ENCODE measurements at places on chromosomes 13 and 19.
A peak's percentile ranks its signal among the peaks of the same experiment; 100 is the strongest.

DNA sequence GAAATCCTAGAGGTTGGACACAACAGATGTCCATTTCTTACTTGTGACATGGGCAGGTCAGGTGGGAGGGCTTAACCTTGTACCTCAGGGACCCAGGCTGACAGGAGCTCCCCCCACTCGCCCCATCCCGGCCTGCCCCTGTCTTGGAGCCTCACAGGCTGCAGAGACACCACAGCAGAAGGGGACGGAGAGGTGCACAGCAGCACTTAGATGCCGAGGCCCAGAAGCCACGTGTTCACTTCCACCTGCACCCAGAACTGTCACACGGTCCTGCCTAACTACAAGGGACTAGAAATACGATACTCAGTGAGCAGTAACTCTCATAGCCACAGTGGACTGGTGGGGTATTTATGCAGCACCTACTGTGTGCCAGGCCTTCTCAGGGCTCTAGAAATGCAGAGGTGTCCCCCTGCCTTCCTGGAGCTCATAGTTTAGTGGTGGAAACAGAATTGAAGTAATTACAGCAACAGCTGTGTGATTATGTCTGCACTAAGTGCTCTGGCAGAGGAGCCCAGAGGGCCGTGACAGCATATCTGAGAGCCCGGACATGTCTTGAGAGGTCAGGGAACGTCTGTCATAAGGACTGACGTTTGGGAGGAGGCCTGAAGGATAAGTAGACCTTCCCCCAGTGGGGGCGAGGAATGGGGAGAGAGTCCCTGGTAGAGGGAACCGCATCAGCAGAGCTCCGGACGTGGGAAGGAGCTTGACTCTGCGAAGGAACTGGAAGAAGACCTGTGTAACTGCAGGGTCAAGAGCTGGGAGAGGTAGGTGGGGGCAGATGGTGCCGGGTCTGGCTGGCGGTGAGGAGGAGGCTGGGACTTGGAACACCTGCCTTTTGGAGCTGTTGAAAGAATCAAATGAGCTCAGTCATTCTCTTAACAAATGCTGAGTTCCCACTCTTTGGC lies 130.0 kb downstream of the SIPA1L3 start:
- DNase-seq, result no peak

DNA sequence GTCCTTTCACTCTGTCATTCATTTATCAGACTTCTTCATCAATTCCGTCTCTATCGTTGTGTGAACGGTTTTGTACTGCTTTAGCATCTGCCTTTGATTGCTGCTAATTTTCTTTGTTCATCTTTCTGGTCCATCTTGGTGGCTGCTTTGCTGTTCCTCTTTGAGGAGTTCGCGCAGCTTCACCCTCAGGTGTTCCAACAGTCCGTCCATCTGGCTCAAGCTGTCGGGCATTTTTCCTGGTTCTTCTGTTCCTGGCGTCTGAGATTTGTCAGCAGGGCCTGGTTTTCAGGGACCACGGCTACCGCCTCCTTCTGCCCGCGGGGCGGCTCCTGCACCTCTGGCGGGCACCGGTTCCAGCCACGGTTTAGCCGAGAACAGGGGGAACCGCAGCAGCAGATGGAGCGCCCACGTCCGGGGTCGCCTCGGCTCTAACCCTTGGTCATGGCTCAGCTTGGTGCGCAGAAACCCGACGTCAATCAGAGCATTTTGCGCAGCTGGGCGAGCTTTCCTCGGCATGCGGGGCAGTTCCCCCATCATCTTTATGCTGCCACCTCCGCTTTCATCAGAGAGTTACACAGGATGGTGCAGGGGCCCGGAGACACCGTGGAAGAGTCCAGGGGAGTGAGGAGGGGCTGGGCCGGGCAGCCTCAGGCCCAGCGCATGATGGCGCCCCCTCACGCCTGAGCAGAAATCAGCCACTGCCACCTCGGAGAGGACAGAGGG lies 89.5 kb downstream of the ZNF100 start:
- no peak for DNase-seq

DNA sequence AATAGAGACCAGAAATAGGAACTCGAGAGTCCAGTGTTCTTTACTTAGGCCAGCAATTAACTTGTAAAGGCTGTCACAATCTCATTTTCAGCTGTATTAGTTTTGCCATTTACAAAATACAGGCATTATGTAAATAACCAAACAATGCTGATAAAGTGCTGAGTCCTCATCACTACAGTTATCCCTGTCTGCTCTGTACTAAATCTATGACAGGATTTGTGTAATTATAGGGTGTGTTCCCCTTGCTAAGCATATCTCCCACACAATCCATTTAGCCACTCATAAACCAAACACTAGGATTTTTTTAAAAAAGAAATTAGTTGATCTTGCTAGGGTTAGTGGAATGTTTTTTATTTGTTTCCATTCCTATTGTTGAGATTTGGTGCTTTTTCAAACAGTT lies 23.2 kb downstream of the PDX1 start:
- no peak for DNase-seq

GRCh38 chr19:50191216-50191615 lies 12.2 kb upstream of the MYH14 start:
- DNase-seq, result no peak

- no peak for DNase-seq
Measured at GRCh38 chr19:49214701-49215100, 57.1 kb downstream of the TRPM4 start.

DNA sequence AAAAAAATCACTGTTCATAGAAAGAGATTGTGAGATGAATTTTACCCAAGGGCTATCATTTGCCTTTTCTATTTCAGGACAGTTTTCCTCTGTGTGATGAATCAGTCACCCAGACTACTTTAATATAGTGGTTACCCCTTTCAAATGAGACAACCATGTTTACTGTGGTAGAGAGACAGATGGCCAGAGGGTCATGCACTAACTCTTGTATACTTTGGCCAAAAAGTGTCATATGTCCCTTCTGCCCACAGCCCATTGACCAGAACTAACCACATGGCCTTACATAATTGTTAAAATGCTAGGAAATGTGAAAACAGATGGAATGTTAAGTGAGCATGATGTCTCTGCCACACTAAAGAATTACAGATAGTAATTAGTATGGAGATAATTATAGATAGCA lies 498.7 kb downstream of the DACH1 start:
- DNase-seq, result no peak

GRCh38 chr13:112690283-112690929 lies 568 bp downstream of the ATP11A start:
- no peak for DNase-seq

DNA sequence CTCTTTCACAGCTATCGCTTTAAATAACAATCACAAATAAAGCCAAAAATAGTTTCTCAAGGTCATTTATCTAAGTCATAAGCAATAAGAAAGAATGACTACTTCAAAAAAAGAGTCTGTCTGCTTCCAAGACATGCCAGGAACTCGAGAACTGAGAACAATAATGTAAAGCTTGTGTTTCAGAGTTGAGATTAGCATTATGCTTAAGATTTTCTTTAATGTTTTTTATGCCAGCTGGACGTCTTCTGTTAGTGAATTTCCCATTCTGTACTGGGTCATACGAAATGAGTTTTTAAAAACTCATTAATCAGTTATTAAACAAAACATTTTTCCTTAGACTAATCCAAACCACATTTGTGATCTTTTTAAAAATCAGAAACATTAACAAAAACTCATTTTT lies 3.2 kb upstream of the SPRYD7 start:
- DNase-seq, result no peak

DNA sequence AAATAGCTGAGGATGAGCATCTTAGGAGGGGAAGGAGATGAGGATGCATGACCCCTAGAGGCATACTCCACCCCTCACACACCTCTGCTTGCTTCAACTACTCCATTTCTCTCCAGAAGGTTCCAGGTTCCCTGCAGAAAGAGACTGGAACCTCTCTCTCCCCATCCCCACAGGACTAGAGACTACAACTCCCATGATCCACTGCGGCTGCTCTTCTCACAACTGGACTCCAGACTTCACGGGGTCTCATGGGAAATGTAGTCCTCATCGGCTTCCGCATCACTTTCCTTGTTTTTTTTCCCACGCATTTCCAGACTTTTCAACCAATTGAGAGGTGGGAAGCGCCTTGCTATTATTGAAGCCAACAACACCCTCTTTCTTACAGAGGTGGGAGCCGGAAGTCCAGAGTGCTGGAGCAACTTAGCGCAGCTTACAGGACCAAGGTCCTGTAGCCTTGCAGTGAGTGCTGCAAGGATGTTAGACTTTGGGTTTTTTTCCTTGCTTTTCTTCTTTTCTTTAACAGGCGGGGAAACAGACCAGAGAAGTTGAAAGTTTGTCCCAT lies 13.9 kb upstream of the CACNG6 start:
- DNase-seq, result peak; percentile 22

DNA sequence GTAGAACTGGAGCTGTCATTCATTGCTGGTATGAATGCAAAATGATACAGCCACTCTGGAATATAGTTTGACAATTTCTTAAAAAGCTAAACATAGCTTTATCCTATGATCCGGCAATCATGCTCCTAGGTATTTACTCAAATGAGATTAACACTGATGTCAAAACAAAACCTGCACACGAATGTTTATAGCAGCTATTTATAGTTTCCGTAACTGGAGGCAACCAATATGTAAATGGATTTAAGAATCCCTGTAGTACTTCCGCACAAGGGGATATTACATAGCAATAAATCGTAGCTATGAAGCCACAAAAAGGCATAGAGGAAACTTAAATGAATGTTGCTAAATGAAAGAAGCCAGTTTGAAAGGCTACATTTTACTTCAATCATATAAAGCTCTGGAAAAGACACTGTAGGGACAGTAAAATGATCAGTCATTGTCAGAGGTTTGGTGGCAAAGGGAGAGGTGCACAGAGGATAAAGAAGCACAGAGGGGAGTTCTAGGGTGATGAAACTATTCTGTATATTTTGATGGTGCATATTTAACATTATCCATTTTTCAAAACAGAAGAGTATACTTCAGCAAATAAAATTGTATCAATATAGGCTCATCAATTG lies 1893.0 kb upstream of the PCDH20 start:
- DNase-seq, result no peak

- no peak for DNase-seq
Measured at GRCh38 chr19:37933937-37934358, 26.9 kb downstream of the SIPA1L3 start.

- no peak for DNase-seq
Measured at GRCh38 chr13:100350601-100351000, 238.0 kb downstream of the GGACT start.

DNA sequence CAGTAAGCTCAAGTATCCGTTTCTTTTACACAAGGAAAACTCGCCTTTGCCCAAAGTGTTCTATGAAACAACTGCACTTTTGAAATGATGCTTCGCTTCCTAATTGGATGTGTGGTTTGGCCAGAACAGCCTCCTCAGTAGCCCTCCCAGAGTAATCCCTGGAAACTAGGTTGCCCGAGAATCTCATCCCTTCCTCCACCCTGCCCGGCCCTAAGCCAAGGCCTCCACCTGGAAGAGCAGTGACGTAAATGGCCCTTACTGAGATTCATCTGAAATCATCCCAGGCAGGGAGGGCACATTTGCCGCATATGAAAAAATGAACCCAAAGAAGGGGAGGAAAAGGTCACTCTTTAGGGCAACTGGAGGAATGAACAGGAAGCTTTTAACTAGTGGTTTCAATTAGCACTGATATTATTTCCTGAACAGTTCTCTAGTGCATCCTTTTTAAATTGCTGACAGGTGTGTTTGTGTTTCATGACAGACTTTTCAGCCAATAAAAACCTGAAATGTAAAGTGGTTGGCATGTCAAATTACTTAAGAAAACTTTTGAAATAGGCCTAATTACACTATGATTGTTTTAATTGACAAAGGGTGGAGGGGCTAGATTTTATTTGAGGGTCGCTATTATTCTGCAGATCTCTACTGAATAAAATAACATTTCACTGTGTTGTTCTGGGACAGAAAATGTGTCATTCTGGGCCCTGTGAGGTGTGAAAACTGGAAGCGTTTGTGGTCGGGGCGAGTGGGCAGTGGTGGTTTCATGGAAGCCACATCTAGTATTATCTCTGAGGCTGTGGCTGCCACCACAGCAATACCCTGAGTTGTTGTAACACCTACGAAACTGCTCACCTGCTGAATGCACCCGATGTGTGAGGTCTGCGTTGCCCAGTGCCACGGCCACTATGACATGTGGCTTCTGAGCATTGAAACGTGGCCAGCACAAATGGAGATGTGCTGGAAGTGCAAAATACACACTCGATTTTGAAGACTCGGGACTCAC lies 112.1 kb downstream of the ZIC5 start:
- peak; percentile 44 for DNase-seq
